Mucosa of gallbladder (tissue), 1 donor: ENCODE measurements at places on chromosomes 5 and 9.

DNA sequence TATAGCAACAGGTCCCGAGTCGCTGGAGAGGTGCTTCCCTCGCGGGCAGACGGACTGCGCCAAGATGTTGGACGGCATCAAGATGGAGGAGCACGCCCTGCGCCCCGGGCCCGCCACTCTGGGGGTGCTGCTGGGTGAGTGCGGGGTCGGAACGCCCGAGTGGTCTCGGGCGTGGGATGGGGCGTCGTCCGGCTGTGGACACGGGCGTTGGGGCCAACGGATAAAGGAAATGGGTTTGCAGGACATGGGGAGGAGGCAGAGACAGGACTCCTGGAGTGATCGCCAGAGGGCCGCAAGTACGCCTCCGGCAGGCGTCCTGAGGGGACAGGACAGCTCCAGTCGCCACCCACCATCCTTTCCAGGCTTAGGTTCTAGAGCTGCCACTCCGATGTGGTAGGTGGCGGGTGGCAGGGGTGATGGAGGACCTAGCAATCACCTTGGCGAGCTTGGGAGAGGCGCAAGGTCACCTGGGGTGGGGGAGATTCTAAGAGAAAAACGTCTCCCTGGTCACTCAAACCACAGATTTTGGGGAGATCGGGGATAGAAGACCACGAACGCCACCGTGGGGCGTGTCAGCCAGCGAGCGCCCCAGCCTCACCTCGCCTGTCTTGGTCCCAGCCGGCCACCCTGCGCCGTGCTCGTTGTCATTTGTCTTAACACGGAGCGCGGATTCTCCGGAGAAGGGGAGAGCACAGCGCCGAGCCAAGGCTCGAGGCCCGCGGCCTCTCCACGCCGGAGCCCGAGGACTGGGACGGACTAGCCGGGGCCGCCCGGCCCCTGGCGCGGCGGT, 922 bp downstream of the LMX1B start:
- no peak for DNase-seq

GRCh38 chr5:28324174-28324573, 1285.8 kb upstream of the CDH9 start:
- no peak for DNase-seq

DNA sequence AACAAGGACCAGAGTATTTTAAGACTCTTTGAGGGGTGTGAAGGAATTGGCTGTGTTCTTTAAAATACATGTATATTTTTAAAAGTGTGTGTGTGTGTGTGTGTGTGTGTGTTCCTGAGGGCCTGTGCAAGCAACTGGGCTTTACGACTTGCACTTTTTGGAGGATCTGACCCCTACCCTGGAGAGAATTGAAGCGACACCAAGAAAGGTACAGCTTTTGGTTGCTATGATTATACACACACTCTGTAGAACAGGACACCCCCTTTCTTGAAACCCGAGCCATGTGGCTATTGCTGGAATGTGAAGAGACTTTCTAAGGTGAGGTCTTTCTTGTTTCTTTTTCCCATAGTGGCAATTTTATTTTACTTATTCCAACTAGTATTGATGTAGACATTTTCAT, 988 bp downstream of the SHISAL2B start:
- no peak for DNase-seq

DNA sequence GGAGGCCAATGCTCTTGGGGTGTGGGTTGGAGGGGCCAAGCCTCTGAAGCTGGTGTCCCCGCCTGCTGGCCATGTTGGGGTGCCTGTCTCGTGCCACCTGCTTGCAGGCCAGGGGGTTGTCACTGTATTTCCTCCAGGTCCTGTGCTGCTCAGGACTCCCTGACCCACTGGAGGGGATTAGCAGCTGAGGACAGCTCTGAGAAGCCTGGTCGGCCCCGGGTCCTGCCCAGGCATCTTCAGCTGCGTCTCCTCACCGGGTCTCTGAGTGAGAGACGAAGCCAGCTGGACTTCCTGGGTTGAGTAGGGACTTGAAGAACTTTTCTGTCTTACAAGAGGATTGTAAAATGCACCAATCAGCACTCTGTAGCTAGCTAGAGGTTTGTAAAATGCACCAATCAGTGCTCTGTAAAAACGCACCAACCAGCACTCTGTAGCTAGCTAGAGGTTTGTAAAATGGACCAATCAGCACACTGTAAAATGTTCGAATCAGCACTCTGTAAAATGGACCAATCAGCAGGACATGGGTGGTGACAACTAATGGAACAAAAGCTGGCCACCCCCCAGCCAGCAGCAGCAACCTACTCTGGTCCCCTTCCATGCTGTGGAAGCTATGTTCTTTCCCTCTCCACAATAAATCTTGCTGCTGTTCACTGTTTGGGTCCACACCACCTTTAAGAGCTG, 20.6 kb upstream of the SLC9A3 start:
- DNase-seq: no peak

GRCh38 chr5:55993731-55994494, 850 bp downstream of the IL6ST start:
- no peak for DNase-seq

GRCh38 chr9:86925686-86926085, 21.6 kb downstream of the GAS1 start:
- no peak for DNase-seq

DNA sequence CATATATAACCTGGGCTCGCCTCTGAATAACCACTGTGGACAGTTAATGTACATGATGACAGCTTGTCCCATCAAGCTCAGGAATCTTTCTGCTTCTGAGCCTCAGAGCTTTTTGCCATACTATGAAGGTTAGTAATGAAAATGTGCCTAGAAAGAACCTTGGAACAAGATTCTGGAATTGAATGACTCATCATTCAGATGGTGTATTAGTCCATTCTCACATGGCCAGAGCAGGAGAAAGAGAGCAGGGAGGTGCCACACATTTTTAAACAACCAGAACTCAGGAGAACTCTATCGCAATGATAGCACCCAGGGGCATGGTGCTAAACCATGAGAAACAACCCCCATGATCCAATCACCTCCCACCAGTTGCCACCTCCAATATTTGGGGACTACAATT, 542.1 kb downstream of the PRR16 start:
- DNase-seq: no peak

- DNase-seq: no peak
Measured at GRCh38 chr5:54727874-54728587, 210.5 kb downstream of the SNX18 start.

GRCh38 chr9:122236681-122237080, 7.9 kb upstream of the LHX6 start:
- DNase-seq: no peak

DNA sequence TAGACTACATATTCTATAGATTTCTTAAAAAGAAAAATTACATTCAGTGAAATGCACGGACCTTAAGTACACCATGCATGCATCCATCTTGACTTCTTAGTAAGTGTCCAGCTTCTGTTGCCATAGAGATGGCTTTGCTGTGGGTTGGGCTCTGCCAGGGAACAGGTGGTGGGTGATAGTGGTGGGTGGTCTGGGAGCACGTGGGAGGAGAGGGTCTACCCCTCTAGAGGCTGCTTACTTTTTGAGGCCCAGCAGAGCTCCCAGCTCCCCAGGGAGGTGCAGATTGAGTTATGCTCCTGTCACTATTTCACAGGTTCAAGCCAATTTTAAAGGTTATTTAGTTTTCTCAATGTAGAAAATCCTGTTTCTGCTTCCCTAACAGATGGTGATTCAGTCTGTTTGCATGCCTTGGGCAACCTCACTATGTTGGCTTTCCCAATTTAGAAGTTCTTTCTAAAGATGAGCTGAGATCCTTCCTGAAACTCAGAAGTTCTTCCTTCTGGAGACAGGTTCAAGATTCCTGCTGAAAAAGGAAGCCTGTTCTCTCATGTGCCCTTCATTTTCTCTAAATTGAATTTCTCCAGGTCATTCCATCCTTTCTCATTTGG, 107.4 kb upstream of the LHFPL2 start:
- DNase-seq: no peak

- DNase-seq: no peak
Measured at GRCh38 chr5:65938256-65938655, 11.9 kb downstream of the ERBIN start.

DNA sequence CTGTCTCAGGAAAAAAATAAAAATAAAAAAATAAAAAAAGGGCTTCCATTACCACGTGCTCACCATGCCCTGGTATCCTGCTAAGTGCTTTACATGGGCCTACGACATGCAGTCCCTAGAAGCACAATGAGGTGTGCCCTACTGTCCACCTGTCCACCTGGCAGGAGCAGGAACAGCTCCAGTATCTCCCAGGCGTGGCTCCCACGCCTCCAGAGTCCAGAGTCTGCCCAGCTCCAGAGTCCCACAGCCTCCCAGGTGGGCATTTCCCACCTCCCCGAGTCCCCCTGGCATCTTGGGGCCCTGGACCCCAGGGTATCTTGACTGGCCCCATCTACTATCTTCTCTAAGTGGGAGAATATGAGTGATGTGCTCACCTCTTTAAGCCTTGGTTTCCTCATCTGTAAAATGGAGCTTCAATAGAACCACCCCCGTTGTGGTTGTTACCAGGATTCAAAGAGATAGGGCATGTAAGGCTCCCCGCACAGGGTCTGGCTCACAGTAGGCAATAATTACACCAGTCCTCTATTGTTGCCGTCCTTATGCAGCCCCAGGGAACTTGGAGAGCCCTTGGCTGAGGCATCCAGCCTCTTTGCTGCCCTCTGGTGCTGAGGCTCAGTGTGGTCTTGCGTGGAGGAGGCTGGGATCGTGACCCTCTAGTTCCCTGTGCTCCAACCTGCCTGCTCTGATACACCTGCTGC, 8.9 kb downstream of the CXCL14 start:
- DNase-seq: no peak

- no peak for DNase-seq
Measured at GRCh38 chr5:151018846-151019245, 1.5 kb upstream of the GPX3 start.

DNA sequence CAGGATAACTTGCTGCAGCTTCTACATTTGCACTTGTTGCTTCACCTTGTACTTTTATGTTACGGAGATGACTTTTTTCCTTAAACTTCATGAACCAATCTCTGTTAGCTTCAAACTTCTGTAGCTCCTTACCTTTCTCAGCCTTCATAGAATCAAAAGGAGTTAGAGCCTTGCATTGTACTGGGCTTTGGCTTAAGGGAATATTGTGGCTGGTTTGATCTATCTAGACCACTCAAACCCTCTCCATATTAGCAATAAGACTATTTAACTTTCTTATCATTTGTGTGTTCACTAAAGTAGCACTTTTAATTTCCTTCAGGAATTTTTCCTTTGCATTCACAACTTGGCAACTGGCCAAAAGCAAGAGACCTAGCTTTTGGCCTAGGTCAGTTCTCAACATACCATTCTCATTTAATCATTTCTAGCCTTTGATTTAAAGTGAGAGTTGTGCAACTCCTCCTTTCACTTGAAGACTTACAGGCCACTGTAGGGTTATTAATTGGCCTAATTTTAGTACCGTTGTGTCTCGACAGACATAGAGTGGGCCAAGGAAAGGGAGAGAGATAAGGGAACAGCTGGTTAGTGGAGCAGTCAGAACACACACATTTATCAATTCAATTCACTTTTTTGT, 63.7 kb downstream of the SHOC1 start:
- no peak for DNase-seq

DNA sequence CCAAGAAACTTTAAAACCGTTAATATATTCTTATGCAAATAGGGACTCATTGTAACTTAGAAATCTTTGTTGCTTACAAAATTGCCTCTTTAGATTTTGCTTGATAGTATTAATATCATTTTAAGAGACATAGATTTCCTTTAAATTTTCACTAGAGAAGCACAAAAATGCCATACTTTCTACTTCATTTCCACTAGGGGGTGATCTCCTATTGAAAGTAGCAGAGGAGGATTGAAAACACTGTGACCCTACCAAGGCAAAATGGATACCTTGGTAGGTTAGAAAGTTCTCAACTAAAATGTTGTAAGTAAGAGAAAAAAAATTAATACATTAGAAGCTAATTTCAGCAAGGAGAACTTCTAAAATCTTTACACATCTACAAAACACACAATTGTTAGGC, 204.9 kb downstream of the CHSY3 start:
- DNase-seq: no peak

- no peak for DNase-seq
Measured at GRCh38 chr5:157650991-157651611, 1.1 kb downstream of the SOX30 start.

DNA sequence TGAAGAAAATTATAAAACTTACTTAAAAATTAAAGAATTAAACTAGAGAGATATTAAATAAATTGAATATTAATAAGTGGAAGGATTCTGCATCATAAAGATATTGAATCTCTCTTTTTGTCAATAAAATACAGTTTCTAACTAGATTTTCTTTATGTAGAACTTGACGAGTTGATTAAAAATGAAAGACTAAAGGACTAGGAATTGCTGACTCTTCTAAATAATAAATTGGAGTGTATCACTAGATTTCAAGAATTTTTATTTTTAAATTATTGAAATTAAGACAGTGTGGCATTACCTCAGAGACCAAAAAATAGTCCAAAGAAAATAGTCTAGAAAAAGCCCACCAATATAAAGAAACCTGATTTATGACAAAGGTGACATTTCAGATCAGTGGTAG, 492.4 kb downstream of the CETN3 start:
- DNase-seq: no peak

- no peak for DNase-seq
Measured at GRCh38 chr5:60538426-60538825, 161.5 kb downstream of the DEPDC1B start.

DNA sequence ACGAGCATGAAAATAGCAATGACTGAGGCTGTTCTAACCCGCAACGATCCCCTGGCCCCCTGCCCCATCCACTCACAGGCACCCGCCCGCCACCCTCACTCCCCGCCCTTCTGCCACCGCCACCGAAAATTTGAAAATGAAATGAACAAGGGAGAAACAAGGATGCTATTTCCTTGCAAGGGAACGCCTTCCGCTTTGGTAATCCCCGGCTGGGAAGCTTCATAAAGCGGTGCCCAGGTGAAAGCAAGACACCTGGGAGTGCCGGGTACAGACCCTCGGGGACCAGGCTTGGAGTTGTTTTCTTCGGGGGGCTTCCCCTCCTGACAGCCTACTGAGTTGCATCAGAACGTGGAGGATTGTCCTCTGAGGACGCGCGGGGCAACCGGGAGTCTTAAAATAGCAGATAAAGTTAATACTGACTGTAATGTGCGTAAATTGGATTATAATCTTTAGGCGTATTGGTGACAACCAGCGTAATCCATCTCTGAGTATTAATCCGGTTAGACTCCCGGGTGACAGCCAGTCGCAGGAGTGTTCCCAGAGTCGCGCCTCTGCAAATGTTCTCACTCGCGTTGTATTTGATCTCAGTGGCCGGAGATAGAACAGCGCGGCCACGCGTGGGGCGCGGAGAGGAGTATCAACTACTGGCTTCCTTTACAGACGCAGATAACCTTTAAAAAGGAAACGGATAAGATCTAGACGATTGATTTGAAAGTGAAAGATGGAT, 885 bp upstream of the MLLT3 start:
- peak; percentile 26 for DNase-seq
